ENCODE measurements at places on chromosomes 1 and 21.

DNA sequence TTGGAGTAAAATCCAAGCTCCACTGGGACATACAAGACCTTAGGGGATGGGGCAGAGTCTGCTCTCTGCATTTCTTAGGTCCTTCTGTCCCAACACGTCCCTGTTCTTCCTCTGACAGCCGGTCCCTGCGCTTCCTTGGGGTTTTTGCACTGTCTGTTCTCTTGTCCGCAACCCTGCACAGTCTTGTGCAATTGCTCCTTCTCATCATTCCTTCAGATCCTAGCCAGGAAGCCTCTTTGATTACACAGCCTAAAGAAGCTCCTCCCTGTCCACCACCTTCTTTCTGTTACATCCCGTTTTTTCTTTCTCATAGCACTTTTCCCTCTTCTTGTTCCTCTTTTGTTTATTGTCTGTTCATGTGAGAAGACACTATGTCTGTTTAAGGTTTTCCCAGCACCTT lies 19.9 kb downstream of the ACOT11 start:
- DNase-seq = no peak

DNA sequence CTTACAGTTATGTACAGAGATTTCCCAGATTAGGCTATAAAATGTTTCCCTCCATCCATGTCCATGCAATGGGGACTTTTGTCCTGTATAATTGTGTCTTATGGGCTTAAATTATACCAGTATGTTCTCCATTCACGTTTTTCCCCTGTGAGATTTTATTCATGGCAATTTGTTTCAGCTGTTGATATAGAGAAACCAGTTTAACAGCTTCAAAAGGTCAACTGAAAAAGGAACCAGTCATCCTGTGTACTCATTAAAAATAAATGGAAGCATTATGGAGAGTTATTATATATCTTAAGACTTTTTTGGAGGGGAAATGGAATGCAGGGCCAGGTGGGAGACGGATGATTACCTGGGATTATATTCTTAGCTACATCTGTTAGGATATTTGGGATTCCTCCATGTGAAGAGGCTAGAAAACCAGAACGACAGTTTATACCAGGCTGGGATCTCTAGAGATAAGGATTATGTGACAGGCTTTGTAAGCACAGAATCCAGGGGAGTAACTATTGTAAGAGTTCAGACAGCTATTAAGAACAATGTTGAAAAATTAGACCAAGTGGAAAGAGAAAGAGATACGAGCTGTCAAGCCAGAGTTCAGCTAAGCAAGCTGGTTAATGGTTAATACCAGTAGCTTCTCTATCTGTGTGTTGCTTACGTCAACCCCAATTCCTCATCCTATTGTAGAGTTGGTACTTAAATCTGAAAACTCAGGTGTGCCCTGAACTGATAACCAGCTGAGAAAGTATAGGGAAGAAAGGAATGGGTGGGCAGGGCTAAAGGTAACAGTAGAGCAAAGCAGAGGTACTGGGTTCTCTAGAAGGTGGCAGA lies 12.4 kb upstream of the ZNF697 start:
- no peak for DNase-seq

GRCh38 chr1:223345720-223346119 lies 18.3 kb downstream of the SUSD4 start:
- no peak for DNase-seq

GRCh38 chr21:15839601-15840000 lies 109.8 kb downstream of the USP25 start:
- no peak for DNase-seq

GRCh38 chr1:198253668-198254067 lies 96.9 kb downstream of the NEK7 start:
- no peak for DNase-seq

- no peak for DNase-seq
Measured at GRCh38 chr1:38804062-38804886, 55.3 kb downstream of the RRAGC start.

DNA sequence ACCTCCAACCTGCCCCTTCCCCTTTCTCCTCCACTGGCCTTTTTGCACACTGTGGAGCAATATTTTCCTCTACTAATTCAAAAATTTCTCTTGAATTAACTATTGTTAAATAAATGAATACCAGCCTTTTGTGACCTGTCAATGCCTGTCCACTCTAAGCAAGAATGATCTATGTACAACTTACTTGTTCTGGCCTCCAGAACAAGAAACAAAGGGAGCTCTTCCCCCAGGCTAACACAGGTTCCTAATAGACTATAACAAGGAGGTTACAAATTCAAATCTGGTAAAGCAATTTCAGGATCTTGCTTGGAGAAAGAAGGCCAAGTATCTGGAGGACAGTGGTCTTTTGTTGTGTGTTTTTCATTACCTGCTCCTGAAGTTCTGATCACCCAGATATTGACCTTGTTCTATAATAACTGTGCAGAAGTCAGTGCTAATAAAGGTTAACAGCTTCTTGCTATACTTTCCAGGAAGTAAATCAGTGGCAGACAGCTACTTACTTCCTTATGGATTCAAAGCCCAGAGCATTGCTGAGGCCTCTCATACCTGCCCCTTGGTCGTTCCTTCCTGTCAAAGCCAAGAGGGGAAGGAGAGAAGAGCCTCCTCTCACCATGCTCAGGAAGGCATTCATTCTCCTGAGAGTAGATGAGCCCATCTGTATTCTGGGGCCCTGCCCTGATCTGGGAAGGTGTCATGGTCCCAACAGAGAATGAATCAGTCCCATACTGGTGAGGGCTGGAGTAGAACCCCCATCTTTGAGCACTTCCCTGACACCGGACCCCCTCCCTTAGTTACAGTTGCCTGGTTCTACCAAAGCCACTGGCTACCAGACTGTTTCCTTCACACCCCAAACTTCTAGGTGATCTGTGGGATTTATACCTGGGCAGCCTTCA lies 56.8 kb downstream of the DESI2 start:
- DNase-seq = no peak

DNA sequence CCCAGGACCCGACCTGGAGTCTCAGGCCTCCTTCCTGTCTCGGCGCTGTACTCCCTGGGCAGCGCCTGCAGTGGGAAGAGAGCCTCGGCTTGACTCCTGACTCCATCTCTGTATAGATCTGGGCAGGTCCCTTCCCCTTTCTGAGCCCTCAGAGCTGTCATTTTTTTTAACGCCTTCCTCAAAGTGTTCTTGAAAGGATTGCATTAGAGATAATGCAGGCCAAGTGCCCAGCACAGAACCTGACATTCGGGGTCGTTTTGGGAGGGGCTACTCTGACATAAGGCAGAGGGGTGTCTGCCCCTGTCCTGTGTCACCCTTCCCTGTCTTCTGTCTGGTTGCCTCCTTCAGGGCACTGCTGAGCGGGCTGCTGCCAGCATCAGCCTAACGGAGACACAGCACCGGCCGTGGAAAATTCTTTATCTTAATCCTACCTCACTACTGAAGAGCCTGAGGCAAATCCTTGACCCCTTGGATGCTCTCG lies 271.6 kb downstream of the TRABD2B start:
- DNase-seq = no peak

- no peak for DNase-seq
Measured at GRCh38 chr1:214006845-214007244, 19.1 kb downstream of the PROX1 start.

DNA sequence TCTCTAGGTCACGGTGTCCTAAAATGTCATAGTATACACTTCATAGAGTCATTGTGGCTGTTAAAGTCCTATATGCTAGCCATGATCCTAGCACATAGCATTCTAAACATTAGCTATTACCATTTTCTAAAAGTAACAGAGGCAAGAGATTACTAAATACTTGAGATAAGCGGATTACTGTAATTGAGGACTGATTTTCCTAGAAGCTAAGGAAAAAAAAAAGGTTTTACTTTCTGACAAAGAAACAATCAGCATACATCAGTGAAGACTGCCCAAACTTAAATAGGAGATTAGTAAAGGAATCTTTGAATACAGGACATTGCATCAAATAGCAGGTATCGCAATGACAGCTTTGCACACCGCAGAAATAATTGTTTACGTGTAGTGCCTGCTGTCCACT lies 91.3 kb upstream of the HNRNPU start:
- no peak for DNase-seq

DNA sequence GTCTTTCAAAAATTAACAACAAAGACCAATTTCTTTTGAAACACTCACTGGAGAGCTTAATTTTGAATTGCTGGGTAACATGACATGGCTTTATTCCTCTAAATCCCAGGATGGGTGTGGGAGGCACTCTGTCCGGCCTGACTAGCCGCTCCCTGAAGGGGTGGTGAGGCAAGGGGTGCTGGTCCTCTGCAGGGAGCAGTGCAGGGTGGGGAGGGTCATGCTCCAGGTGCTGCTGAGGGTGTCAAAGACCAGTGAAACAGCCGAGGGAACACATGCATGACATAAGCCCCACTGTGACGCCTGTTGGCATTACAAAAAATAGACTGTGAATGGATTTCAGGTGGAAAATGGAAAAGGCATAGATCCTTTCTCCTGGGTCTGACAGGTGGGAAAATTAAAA lies 223.7 kb downstream of the VAV3 start:
- DNase-seq = no peak

- no peak for DNase-seq
Measured at GRCh38 chr21:28738882-28739281, 253.8 kb downstream of the LTN1 start.

GRCh38 chr1:176379626-176380339 lies 83.2 kb upstream of the PAPPA2 start:
- DNase-seq = no peak

DNA sequence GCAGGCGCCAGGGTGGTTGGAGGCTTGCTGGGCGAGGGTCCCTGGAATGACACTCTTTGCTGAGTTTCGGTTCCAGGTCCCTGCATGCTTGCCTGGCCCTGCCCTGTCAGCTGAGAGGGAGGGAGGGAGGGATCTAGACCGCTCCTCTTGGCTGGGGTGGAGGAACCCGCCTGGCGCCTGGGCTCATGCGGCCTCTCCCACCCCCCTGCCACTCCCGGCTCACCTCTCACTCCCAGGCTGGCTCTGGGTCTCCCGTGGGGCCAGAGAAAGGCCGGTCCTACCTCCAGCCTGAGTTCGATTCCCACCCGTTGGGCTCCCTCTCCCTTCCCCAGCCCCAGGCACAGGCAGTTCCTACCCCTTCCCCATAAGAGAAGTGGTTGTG lies 19.0 kb upstream of the IFNLR1 start:
- no peak for DNase-seq

- DNase-seq = no peak
Measured at GRCh38 chr1:201445310-201445709, 23.7 kb downstream of the PHLDA3 start.

GRCh38 chr1:72050551-72050950 lies 231.8 kb downstream of the NEGR1 start:
- DNase-seq = no peak

DNA sequence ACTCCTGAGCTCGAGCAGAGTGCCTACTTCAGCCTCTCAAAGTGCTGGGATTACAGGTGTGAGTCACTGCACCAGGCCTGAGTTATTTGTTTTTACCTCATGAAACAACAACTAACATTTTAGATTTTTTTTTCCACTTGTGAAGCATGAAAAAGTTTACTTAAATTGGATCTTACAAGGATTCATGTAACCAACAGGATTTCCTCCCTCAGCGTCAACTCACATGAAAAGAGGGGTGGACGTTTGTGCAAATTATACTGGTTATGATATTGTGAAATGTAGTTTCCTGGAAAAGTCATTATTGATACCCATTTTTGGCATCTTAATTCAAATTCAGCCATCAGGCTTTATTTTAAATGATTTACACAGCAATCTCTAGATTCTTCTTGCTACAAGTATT lies 6.5 kb downstream of the CNST start:
- no peak for DNase-seq

DNA sequence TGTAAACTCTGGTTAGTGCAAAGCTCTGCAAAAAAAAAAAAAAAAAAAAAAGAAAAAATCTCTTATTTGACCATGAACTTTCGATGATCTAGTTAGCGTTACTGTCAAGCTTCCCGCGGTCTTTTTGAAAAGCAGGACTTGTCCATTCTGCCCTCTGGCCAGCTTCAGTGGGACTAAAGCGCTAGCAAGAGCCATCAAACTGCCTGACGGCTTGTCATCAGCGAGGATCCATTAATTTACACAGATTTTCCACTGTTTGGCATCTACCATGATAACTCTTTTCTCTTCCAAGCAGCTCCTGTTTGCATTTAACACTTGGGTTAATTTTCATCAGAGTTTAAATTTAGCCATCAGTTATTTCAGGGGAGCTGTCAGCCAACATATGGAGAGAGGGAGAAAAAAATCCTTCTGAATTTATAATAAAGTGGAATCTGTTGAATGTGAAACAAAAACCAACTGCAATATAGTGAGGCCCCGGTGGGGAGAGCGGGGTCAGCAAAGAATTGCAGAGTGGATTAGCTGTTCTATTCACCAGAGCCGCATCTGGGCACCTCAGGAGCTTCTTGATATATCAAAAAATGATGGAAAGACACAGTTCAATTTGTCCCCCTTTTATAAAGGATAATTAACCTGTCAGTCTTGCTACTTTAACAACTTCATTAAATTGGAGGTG lies 298.2 kb downstream of the SPATA17 start:
- DNase-seq = no peak

- DNase-seq = no peak
Measured at GRCh38 chr1:189697113-189697512, 780.6 kb downstream of the BRINP3 start.

GRCh38 chr21:38524168-38525153 lies 26.2 kb upstream of the ERG start:
- no peak for DNase-seq

DNA sequence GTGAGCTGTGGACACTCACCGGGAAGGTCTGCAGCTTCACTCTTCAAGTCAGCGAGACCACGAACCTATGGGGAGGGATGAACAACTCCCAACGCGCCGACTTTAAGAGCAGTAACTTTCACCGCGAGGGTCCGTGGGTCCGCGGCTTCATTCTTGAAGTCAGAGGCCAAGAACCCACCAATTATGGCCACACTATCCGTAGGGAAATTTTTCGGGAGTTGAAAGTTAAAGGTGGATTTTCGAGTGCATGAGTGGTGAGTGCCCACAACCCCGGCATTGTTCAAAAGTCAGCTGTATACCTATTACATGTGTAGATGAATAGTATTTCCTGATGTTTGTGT lies 19.7 kb downstream of the EXOC8 start:
- no peak for DNase-seq

GRCh38 chr1:192557841-192558595 lies 17.6 kb upstream of the RGS1 start:
- DNase-seq = no peak

DNA sequence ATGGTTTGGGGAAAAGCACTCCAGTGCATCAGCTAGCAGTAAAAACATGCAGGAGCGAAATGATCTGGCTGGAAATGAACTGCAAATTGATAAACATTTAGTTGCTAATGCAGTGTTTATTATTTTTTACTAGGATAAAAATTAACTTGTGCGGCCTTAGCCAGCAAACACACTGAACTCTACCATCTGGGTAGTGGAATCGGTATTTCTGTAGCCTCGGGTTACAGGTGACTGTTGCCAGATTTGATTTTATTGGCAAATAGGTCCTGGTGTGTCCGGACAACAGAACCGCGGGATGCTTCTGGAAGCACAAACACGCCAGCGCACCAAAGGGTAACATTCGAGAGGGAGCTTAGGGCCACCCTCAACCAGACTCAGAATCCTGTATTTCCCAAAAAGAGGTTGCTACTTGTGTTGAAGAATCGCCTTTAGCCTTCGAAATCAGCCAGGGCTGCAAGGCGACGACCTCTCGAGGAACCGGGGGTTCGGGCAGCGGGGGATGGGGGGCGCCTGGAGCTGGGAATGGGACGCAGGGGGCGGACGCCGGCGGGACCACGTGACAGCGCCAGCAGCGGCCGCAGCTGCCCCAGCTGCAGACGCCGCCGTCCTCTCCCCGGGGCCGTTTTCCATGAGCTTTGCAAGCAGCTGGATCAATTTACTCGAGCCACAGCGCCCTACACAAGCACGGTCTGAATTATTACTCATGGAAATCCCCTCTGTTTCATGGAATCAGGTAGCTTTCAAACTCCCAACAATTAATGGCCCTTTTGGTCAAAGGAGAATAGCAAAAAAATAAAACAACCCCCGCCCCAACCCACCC lies 158.8 kb downstream of the TOMM20 start:
- peak; percentile 61 for DNase-seq

GRCh38 chr1:31580513-31580870 lies 4.2 kb downstream of the TINAGL1 start:
- no peak for DNase-seq

All from fibroblast of skin of left biceps (primary cell).